GM12878 (cell line): ENCODE measurements at places on chromosomes 4 and X.

- no peak for DNase-seq
Measured at GRCh38 chrX:7316280-7316679, 168.3 kb upstream of the PUDP start.

GRCh38 chr4:26133840-26134239, 187.0 kb upstream of the RBPJ start:
- no peak for DNase-seq

- DNase-seq, result no peak
Measured at GRCh38 chr4:6529021-6529420, 46.0 kb upstream of the MAN2B2 start.

DNA sequence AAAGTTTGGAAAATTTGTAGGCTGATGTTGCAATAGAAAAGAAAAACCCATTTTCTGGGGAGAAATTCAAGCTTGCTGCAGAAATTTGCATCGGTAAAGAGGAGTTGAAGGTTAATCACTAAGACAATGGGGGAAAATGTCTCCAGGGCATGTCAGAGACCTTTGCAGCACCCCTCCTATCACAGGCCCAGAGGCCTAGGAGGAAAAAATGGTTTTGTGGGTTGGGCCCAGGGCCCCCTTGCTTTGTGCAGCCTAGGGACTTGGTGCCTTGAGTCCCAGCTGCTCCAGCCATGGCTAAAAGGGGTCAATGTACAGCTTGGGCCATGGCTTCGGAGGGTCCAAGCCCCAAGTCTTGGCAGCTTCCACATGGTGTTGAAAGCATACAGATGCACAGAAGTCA, 17.8 kb downstream of the TMSB15A start:
- no peak for DNase-seq

DNA sequence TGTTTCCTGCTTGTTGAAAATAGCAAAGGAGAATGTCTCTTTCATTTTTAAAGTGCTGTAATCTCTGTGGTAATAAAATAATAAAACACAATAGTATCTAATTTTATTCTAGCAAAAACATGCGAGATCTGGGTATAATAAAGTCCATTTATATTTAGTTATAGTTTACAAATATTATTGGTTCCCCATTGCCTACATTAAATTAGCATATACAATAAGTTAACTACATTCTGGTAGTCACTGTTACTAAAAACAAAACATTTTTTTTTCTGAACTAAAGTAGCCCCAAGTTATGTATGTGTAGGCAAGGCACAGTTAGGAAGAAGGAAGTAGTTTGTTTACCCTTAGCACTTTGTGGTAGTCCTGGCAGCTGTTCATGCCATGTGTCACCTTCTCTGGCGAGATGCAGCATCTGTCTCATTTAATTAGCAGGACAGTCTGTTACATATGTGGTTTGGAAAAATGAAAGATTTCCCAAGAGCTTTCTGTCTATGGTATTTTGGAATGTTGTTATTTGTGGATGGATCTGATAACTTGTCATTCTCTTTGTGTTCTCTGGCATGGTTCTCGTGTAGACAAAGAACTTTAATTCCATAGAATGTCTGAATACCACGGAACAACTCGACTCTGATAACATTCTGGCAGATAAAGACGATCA, 231.3 kb upstream of the PITX2 start:
- no peak for DNase-seq

DNA sequence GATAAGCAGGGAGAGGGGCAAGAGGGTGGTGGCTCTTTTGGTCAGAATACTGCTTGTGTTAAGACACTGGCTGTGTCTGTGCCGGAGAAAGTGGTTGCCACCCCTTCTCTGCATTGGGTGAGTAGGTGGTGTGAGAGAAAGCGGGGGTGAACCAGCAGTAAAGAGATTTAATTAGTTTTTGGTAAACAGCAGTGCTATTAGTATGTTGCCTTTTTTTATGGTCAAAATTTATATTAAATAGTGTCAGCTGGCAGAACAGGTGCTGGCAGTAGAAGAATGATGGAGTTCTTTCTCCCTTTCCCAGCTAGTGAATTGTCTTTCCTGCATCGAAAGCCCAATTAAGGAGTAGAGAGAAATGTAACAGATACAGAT, 181.6 kb downstream of the LARP7 start:
- no peak for DNase-seq

- peak; percentile 30 for DNase-seq
Measured at GRCh38 chr4:2570551-2571222, 34.2 kb downstream of the FAM193A start.

- DNase-seq, result no peak
Measured at GRCh38 chrX:38124000-38124399, 96.7 kb downstream of the SRPX start.

- peak; percentile 26 for DNase-seq
Measured at GRCh38 chr4:12633053-12633651, 851.0 kb downstream of the RAB28 start.

GRCh38 chr4:11698846-11699590, 270.3 kb upstream of the HS3ST1 start:
- no peak for DNase-seq

DNA sequence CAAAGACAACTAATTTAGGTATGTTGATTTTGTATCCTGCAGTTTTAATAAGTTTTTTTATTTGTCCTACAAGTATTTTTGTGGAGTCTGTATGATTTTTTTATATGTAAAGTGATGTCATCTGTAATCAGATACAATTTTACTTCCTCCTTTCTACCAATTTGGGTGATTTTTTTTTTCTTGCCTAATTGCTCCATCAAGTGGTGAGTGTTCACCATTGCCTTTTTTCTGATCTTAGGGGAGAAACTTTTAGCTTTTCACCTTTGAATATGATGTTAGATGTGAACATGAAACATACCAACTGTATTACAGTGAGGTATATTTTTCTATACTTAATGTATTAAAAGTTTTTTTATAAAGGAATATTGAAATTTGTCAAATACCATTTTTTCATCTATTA, 362.3 kb downstream of the PABPC4L start:
- DNase-seq, result no peak

DNA sequence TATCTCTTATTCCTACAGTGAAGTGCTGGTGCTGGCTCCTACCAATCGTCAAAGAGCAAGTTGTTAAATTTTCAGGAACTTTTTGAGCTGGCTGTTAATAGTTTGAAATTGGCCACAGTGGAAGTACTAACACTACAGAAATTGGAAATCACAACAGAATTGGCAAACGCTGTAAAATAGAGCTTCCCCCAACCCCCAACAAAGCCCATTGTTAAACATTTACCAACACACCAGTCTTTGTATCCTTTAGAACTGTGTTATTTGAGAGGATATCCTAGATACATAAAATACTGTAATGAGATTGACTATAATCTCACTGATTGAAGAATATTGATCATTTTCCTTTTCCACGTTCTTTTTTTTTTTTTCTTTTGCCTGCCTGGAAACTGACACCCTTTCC, 37.4 kb downstream of the FAM241A start:
- no peak for DNase-seq

DNA sequence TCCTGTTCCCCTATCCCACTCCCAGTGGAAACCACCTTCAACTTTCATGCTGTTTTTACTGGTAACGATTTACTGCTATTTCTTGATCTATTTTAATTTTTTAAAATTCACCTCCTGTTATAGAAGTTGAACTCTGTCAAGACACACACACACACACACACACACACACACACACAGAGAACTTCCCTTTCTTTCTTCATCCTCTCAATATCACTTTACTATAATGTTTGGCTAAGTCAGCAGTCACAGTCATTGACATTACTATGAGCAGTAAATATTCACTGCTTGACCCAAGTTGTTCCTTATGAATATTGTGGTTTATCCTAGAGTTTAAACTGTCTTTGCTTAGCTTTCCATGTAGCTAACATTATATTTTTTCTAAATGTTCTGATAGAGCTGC, 24.0 kb upstream of the SGMS2 start:
- DNase-seq, result no peak

GRCh38 chr4:19438233-19438632, 813.5 kb upstream of the SLIT2 start:
- no peak for DNase-seq

GRCh38 chr4:170089274-170089667, 485 bp downstream of the AADAT start:
- no peak for DNase-seq

GRCh38 chrX:13923289-13923688, 106.4 kb upstream of the GPM6B start:
- DNase-seq, result no peak

DNA sequence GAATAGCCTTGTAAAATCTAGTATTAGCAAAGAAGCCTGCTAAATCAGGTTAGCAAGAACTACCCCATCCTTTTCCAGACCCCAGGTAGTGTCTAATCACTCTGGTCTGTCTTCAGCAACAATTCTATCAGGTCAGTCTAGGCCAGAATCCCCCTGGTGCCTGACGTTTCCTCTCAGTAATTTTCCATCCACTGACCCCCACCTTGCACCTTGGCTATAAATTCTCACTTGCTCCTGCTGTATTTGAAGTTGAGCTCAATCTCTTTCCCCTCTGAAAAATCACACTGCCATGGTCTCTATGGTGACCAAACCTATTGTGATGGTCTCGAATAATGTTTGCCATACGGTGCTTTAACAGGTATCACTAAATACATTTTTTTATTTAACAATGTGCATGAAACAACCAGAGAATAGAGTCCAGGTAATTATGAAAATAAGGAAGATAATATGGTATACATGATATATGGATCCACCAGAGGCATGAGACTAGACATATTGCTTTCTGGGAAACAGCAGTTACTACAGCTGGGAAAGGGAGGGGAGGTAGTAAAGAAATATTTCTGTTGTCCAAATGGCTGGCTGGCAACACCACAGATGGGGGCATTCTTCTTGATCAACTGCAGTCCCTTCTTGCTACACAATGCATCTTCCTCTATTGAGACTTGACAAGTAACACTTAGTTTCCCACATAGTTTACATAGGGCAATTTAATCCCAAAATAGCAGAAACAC, 33.8 kb downstream of the CXCL1 start:
- DNase-seq, result no peak

- no peak for DNase-seq
Measured at GRCh38 chr4:152138451-152138850, 377.6 kb upstream of the GATB start.

DNA sequence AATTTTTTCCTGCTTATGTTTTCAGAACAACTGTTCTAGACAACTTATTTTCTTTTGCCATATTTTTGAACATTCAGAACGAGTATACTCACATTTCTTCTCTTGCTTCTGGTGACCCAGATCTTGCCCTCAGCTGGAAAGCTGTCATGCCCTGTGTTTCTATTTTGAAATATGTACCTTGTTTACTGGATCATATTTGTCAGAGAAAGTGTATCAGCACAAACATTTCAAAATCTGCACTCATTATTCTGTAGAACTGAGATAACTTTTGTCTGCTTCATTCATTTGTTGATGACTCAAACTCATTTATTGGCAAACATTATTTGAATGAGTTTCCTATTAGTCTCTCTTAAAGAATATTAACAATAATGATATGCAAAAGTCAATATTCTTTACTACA, 46.2 kb upstream of the FAM9A start:
- DNase-seq, result no peak

GRCh38 chr4:83151651-83152050, 37.1 kb upstream of the PLAC8 start:
- DNase-seq, result no peak

GRCh38 chr4:8706216-8707044, 113.9 kb downstream of the CPZ start:
- no peak for DNase-seq

DNA sequence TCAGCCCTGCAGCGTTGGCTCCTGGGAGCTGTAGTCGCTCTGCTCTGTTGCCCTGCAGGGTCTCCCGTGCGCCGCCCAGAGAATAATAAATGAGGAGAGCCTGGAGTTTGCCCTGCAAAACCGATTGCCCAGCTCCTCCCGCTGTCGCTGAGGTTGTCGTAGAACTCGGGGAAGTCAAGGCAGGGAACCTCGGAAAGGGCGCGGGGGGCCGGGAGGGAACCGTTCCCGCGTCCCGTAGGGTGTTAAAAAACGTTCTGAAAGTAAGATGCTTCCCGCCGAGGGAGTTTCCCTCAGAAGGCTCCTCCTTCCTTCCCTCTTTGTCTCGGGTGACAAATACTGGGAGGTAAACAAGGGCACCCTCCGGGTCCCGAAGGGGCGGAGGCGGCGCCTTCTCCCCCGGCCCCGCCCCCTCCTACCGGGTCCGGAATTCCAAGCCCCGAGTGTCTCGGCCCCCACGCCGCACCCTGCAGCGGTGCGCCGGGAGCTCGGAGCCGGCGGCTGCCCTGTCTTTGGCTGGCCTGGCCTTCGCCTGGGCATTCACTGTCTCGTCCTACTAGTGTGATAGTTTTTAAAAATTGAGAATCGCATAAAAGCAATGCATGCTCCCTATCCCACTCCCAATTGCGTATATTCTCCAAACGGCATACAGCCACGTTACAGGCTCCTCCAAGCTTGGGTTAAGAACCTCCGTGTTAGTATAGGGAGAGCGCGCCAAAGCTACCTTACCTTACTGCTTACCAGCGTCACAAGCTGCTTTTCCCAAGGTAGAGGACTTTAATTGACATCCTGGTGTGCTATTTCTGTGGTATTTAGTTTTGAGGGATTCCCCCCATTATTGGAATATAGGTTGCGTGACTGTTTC, 964 bp upstream of the HMGB2 start:
- DNase-seq, result peak; percentile 39

DNA sequence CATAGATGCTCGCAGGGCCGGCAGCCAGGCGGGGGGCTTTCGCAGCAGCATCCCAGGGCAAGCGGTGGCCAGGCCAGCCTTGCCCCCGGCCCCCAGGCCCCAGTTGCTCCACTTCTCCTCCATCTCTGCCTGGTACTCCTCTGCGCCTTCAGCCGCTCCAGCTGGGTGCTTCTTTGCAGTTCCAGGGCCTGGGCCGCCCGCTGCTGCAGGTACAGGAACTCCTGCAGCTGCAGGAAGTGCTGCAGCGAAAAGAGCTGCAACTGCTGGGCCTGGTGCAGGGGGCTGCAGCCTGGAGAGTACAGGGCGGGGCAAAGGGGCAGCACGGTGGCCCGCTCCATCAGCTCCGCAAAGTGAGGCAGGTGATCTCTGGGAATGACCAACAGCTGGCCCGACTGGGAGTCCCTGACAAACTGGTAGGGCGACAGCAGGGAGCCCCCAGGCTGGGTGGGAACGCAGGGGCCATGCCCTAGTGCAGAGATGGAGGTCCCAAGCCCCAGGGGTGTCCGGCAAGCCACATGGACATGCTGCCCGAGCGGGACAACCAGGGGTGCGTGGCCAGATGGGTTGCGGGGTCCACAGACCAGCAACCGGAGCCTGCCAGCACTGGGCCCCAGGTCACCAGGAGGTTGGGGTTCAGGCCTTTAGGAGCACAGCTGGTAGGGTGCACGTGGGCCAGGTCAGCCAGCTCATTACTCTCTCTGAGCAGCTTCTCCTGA, 75.9 kb upstream of the UCP1 start:
- no peak for DNase-seq

- DNase-seq, result no peak
Measured at GRCh38 chr4:155607481-155607880, 59.2 kb upstream of the GUCY1A1 start.

GRCh38 chrX:150648296-150648940, 44.8 kb upstream of the MTMR1 start:
- DNase-seq, result no peak

GRCh38 chr4:163385466-163385865, 41.8 kb downstream of the NPY5R start:
- DNase-seq, result no peak

DNA sequence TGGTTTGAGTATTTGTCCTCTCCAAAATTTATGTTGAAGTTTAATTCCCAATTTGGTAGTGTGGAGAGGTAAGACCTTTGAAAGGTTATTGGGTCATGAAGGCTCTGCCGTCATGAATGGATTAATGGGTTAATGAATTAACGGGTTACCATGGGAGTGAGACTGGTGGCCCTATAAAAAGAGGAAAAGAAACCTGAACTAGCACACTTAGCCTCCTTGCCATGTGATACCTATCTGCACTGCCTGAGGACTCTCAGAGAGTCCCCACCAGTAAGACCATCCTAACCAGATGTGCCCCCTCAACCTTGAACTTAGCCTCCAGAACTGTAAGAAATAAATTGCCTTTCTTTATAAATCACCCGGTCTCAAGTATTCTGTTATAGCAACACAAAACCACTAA, 39.3 kb downstream of the PAGE1 start:
- DNase-seq, result no peak
